Aorta (tissue), 5 donors: ENCODE measurements at places on chromosomes 4 and X.

- DNase-seq: no peak
Measured at GRCh38 chr4:98653890-98654867, 4.2 kb downstream of the TSPAN5 start.

- DNase-seq: no peak
Measured at GRCh38 chr4:138540056-138540800, 298.1 kb upstream of the SLC7A11 start.

GRCh38 chr4:29309050-29309449 lies 1411.1 kb upstream of the PCDH7 start:
- DNase-seq: no peak

- DNase-seq: no peak
Measured at GRCh38 chr4:79576429-79576753, 168.4 kb upstream of the GK2 start.

DNA sequence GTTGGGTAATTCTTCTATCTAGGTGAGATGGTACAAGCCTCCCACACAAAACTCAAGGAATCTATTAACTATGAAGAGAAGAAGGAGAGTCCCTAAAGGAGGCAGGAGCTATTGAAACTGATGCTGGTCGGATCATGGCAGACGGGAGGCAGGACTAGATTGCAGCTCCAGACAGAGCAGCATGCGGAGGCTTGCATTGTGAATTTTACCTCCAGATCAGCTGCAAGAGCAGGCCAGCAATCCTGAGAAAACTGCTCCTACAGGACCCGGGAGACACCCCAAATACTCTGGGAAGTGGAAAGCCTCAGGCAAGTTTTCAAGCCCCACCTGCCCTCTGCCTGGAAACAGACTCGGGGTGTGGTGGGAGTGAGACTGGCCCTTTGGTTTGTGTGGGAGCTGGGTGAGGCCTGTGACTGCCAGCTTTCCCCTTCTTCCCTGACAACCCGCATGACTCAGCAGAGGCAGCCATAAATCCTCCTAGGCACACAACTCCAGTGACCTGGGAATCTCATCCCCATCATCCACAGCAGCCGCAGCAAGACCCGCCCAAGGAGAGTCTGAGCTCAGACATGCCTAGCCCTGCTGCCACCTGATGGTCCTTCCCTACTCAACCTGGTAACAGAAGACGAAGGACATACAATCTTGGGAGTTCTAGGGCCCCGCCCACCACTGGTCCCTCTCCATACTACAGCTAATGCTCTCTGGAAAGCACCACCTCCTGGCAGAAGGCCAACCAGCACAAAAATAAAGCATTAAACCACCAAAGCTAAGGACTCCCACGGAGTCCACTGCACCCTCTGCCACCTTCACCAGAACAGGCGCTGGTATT lies 30.9 kb downstream of the GATB start:
- DNase-seq: no peak

DNA sequence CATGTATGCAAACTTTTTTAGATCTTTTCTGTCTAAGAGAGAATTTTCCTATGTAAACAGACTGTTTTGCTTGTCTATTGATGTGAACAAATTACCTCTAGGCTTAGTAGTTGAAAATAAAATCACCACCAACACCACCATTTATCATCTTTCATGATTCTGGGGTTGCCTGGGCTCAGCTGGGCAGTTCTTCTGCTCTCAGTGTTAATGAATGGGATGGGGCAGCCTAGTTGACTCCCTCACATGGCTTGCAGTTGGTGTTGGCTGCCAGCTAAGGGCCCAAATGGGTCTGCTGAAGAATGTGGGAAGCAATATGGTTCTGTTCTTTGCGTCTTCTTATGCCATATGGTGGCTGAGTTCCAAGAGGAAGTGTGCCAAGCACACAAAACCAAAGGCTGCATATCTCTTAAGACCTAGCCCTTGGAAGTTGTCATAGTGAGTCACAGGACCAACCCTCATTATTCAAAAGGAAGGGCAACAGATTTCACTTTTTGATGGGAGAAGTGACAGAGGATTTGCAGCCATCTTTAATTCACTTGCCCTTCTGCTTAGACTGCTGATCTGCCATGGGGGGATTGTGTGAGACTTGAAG lies 17.9 kb downstream of the REELD1 start:
- DNase-seq: no peak

DNA sequence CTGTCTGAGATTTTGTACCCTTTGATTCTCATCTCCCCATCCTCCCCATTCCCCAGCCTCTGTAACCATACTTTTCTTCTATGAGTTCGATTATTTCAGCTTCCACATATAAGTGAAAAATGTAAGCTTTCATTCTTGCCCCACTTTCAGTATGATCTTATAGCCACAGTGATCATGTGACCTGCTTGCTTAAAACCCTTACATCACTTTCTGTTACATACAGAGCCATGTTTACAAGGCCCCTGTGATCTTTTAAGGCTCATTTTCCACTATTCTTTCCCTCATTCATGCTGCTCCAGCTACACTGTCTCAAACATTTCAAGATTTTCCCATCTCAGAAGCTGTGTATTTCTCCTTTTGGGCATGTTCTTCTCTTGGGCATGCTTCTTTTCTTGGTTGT lies 147.7 kb downstream of the DCK start:
- no peak for DNase-seq

- no peak for DNase-seq
Measured at GRCh38 chr4:45317276-45317675, 590.9 kb upstream of the GNPDA2 start.
